ENCODE measurements at places on chromosomes 6 and 20.

DNA sequence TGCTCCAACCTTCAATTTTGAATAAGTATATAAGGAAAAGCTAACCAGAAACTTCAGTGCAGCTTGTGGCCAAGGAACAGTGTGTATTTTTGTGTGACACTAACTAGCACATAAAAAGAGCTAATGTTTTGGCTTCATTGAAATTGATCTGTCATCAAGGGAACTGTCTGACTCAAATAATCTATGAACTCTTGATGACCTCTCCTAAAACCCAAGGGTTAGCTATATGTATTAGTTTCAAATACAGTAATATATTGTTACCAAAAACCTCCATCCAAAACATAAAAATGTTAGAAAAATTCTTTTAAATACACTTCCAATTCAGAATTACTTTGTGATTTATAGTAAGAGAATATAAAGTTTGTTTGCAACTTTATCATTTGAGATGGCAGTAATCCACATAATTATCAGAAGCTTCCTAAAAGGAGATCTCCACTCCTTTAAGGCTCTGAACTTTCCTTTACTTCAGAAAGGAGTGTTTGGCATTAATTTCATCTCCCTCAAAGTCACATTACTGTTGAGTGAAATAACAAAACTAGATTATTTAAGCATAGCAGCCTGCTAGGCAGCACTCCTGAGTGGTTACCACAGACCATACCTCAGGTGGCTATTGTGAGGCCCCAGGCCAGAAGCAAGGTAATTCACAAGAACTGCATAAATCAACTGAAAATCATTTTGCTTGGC, 46.3 kb upstream of the HSF2 start:
- DNase-seq: no peak

DNA sequence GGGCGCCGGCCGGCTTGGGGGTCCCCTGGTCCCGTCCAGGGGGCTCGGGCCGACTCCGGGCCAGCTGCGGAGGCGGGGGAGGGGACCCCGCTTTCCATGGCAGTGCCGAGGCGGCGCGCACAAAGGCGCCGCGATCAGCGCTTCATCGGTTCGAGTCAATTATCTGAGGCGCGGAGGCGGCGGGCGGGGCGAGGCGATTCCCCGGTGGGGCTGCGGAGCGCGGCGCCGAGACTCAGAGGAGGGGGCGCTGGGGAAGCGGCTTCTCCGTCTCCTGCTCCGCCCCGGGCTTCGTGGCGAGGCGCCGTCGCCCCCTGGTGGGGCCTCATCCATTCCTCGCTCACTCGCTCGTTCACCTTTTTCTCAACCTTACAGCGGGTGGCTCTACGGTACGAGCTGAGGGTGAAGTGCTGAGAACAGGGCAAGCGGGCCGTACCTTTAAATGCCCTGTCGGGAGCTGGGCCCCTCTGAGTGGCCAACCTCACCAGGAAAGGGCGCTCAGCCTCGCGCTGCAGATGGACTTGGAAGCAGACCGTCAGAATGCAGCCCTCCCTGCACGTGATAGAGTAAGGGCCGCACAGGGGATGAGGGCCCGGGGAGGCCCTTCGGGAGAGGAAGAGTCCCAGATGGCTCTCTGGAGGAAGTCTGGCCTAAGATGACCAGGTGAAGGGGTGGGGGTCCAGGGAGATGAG, 39.9 kb downstream of the SLC52A3 start:
- no peak for DNase-seq

DNA sequence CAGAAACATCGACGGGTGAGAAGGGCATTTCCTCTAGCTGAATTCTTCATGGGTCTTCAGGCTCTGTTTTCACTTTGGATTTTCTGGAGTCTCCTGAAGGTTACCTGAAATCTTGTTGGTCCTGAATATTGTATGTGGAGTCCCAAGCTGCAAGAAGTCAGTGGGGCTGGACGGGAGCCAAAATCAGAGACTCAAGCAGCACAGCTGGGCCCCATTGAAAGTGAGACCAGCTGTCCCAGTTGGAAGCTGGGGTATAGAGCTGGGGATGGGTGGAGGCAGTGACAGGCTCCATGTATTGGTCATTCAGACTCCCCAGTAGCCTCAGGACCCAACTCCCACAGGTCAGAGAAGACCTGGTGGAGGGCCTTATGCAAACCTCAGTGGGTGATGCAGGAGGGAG, 111.3 kb upstream of the MLN start:
- no peak for DNase-seq

- DNase-seq: no peak
Measured at GRCh38 chr6:139540276-139540675, 165.8 kb upstream of the CITED2 start.

- no peak for DNase-seq
Measured at GRCh38 chr20:33246077-33246476, 10.3 kb downstream of the BPIFA1 start.

DNA sequence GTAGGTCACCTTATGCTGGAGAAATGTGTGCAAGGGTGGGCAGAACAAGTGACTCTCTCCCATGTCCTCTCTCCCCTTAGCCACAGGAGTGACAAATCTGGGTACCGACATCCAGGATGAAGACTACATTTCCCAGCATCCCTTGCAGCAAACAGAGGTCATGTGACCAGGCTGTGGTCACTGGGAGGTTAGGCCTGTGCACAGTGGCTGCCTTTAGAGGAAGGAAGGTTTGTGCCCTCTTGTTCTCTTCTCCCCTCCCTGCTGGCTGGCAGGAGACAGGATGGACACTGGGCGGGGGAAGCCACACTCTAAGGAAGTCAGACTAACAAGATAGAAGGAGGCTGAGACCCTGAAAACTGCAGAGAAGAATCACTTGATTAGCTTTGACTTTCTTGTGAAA, 360.2 kb downstream of the PREX1 start:
- DNase-seq: no peak

GRCh38 chr6:168192901-168193815, 114.1 kb upstream of the FRMD1 start:
- no peak for DNase-seq

- no peak for DNase-seq
Measured at GRCh38 chr6:21132856-21133838, 460.4 kb upstream of the SOX4 start.

DNA sequence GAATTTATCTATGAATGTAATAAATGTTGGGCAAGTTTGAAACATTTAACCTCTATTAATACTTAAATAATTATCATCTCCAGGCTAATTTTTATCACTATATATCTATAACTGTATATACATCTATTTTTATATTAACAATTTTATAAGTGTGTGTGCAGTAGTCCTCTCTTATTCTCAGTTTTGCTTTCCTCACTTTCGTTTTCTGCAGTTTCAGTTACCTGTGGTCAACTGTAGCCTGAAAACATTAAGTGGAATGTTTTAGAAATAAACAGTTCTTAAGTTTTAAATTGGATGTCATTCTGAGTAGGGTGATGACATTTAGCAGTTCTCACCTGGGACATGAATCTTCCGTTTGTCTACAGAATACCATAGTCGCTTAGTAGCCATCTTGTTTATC, 379.4 kb upstream of the MAN1A1 start:
- no peak for DNase-seq

- no peak for DNase-seq
Measured at GRCh38 chr20:49706630-49707091, 7.0 kb downstream of the B4GALT5 start.

DNA sequence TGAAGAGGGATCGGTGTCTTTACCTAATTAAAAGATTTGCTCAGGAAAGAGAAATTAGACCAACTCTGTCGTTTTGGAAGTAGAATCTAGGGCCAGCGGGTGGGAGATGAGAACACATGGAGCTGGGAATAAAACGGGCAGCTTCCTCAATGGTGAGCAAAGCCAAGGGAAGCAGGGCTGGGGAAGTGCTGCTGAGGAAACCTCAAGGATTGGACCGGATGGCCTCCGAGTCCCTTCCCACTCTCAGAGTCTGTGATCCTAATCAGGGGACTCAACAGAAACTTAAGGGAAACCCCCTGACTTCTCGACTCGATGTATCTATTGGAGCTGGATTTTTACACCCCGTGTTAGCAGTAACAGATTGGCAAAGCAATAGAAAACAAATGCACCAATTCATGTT, 10.8 kb downstream of the GCNT2 start:
- no peak for DNase-seq

GRCh38 chr6:154058963-154059680, 20.1 kb downstream of the OPRM1 start:
- DNase-seq: no peak

DNA sequence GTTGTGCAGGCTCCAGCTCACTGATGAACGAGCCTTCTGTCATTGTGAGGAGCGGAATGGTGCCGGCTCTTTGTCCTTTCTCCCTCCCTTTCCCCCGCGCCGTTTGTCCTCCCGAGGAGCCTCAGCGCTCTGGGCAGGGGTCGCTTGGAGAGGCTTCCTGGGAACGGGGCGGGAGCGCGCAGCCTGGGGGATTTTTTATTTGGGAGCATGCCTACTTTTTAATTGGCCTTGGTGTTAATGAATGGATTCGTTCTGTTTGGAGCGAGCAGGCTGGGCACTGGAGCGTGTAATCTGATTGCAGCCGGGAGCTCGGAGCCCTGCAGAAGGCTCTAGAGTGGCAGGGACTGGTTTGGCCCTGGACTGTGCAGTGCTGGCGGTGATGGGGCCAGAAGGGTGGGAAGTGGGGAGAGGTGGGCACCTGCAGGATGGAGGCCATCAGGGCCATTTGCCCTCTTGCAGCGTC, 118.8 kb downstream of the CDH4 start:
- DNase-seq: no peak

GRCh38 chr20:24637087-24637486, 167.7 kb downstream of the SYNDIG1 start:
- no peak for DNase-seq

DNA sequence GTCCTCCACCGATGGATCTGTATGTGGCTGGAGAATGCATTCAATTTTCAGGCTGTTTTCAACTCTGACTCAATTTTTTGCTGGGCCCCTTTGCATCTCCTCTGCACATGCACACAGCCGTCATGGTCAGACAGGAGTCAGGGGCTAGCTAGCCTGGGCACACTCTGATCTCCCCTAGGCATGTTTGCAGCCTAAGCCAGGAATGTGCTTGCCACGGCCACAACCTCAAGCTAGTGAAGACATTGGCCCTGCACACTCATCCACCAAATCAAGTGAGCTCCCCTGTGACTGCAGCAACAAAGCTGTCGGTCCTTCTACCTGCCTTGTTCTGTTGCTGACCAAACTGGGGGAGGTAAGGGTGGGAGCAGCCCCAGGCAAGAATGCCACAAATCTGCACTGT, 300.5 kb downstream of the ESR1 start:
- no peak for DNase-seq

DNA sequence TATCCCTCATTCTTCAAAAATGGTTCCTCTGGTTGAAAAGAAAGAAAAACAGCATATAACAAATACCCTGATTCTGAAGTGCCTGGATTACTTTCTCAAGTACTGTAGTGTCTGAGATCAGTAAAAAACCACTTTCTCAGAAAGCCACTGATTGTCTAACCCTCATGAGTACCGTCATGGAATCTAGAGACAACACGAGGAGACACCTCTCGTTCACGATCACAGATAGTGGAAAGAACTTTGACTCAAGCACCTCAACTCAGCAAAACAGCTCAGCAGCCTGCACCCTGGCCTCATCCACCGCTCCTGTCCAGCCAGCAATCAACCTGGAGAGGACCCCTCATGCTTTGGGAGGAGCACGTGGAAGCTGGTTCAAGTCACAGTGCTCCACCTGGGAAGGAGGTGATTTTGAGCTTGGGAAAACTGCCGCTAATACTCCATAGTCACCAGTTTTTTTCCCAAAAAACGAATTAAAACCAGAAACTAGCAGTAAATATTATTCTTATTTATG, 1.0 kb downstream of the SCML4 start:
- no peak for DNase-seq

DNA sequence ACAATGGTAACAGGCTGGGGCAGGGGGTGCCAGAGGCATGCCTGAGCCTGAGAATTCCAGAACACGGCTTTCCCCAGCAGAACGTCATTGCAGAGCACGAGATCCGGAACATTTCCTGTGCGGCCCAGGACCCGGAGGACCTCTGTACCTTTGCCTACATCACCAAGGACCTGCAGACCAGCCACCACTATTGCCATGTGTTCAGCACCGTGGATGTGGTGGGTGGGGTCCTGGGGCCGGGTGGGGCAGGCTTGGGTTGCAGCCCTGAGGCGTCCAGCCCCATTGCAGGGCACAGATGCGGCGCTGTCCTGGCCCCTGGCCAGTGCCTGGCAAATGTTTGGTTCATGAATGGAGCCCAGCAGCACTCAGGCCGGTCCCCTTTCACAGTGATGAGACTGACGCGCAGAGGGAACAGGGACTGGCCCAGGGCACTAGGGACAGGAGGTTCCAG, 57.1 kb downstream of the TCP11 start:
- DNase-seq: no peak

- no peak for DNase-seq
Measured at GRCh38 chr6:169071394-169071793, 182.3 kb downstream of the THBS2 start.

DNA sequence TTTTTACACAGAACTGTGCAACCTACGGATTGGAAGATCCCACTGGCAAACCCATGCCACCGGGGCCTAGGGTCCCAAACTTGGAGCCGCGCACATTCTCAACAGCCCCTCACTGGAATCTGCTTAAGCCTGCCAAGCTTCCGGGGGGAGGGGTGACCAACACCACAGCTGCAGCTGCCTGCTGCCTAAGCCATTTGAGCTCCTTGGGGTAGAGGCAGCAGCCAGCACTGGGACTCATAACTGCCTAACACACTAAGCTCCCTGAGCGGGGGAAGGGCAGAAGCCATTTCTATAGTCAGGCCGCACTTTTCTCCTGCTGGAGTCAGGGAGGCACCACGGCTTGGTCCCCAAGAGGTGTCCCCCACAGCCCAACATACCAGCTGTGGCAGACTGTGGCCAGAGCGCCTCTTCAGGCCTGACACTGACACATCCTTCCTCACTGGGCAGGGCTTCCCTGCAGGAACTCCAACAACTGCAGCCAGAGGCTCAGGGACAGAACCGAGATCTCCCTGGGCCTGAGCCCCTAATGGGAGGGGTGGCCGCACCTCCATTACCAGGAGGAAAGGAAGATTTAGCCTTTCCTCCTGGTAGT, 270.3 kb upstream of the ECI2 start:
- no peak for DNase-seq

- no peak for DNase-seq
Measured at GRCh38 chr20:50226093-50226974, 35.7 kb downstream of the CEBPB start.

- DNase-seq: no peak
Measured at GRCh38 chr6:108119769-108120141, 45.2 kb upstream of the OSTM1 start.

DNA sequence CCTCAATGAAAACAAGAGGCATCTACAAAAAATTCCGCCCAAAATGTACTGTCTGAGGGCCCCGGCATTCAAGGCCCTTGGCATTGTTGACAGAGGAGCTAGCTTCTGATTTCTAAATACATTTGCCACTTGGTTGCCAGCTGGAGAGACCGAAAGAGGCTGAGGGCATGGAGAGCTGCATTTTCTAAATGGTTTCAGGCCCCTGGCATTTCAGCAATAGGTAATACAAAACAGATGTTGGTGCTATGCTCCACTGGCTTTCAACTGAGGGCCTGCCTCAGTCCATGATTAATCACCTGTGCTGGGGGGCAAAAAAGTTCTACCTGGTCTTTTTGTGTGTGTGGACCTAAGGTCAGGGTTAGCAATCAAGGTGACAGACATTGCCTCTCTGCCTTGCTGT, 79.5 kb upstream of the ISM1 start:
- DNase-seq: no peak

- DNase-seq: no peak
Measured at GRCh38 chr6:15023448-15023847, 222.4 kb upstream of the JARID2 start.

GRCh38 chr20:59359906-59360725, 59.7 kb downstream of the EDN3 start:
- no peak for DNase-seq

GRCh38 chr6:150732765-150733539, 132.6 kb upstream of the MTHFD1L start:
- no peak for DNase-seq

All from amniotic stem cell (primary cell).